ENCODE measurements at places on chromosomes 5 and 9.

DNA sequence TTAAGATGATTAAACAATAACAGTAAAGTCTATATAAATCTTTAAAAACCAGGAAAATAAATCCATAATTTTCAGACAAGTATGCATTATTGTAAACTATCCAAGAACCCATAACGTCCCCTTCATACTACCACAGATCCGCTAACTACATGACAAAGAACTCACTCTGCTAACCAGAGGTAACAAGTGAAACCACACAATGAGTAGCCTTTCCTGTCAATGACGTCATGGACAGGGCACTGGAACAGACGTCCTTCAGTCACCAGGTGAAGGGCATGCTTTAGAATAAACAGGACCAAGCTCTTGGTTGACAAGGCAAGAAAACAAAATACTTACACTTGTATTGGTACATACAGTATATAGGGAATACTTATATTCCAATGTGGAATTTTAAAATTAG is 45.2 kb downstream of the RNF130 start:
- DNase-seq: no peak

GRCh38 chr5:45491368-45491767 is 204.8 kb downstream of the HCN1 start:
- DNase-seq: no peak

DNA sequence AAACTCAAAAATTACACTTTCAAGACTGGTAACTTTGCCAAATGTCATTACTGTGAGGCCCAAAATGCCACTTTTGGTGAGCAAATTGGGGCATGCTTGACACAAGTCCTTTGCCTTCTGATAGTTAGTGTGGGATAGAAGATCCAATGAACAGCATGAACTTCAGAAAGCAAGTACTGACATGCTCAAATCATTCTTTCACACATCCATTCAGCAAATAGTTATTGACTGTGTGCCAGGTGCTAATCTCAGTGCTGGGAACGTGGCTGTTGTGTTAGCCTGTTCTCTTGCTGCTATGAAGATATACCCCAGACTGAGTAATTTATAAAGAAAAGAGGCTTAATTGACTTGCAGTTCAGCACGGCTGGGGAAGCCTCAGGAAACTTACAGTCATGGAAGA is 247.0 kb downstream of the CHSY3 start:
- DNase-seq: peak; percentile 85

- DNase-seq: peak; percentile 14
These were observed 436.7 kb downstream of the ZSWIM6 start for GRCh38 chr5:61768692-61769281.

- peak; percentile 46 for DNase-seq
These were observed at the start of gene SLIT3 for GRCh38 chr5:169300468-169301385. SLIT3 (minus strand) TSS chr5:169301139; CDS start chr5:169300709, 430 bp downstream.

GRCh38 chr5:147746986-147747385 is 35.5 kb downstream of the JAKMIP2 start:
- DNase-seq: no peak

- DNase-seq: no peak
These were observed 45.2 kb upstream of the SMARCA2 start for GRCh38 chr9:1969898-1970297.

Measured in foreskin keratinocyte (primary cell).